ENCODE measurements at places on chromosomes 6 and 20.

DNA sequence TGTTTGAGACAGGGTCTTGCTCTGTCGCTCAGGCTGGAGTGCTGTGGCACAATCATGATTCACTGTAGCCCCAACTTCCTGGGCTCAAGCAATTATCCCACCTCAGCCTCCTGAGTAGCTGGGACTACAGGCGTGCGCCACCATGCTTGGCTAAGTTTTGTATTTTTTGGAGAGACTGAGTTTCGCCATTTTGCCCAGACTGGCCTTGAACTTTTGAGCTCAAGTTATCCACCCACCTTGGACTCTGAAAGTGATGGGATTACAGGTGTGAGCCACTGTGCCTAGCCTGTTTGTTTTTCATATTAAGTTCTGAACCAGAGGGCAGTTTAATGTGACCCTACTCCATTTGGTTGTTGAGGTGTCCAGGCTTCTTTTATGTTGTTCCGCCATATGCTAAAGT lies 194.8 kb downstream of the PLCB1 start:
- DNase-seq = no peak

GRCh38 chr6:168583821-168584220 lies 142.8 kb downstream of the SMOC2 start:
- DNase-seq = no peak

DNA sequence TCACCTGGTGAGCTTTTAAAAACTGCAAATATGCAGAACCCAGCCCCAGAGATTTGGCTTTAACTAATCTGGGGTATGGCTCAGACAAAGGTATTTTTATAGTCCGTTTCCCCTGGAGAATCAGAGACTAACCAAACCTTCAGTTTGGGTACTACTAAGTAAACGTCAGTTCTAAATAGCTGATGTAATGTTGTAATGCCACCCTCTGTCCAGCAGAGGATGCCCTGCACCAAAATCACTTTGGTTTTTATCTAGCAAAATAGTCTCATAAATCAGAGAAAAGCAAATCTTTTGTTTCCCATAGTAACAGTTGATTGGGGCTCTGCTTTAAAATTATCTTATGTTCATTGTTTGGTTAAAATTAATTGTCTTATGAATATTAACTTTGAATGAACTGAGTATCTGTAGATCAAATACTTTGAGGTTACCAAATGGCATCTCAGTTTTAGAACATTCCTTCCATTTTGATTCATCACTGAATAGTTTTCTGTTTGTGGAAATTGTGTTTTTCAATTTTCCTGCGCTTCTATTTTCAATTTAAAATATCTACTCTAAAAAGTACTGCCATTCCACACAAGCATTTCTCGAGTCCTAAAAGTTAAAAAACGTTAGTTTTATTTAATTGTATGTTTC lies 278.3 kb upstream of the PLCB4 start:
- DNase-seq = peak; percentile 51

DNA sequence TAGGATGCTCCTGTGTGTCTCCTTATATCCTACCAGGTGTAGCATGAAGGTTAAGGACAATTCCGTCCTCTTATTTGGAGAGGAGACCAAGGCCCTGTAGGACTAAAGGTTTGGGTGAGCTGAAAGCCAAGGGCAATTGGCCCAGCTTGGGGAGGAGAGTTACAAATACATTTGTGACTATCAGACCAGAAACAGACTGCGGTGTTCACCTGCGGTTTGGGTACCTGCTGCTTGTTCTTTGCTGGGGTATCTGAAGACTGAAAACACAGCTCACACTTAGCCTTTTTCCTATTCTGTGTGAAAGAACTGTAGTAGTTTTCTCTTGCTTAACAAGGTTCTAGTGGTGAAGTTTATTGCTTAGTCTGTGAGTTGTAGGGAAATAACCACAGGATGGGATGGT lies 55.0 kb downstream of the ESR1 start:
- no peak for DNase-seq

DNA sequence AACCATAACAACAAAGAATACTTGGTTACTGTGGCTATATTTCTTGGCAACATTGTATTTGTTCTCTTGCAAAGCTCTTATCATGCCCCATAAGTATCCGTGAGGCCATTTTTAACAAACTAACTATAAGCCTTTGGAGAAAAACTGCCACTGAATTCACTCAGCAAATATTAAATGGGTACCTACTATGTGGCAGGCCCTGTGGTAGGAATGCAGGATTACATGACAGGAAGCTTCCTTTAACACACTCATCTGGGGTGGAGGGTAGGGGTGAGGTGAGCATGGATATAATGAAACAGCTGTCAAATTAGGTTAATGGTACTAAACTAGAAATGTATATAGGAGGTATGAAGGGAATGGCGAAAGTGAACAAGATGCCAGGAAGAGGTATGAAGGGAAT lies 504.8 kb downstream of the MEI4 start:
- no peak for DNase-seq

GRCh38 chr6:45351667-45352066 lies 23.5 kb downstream of the RUNX2 start:
- no peak for DNase-seq

GRCh38 chr6:141526985-141527384 lies 605.7 kb upstream of the GJE1 start:
- no peak for DNase-seq
